ENCODE measurements at places on chromosomes 7 and 10. TPM values are rescaled to one million over a fixed set of nuclear protein-coding genes. Genes with fewer than 3 reads are reported as not detected.
A peak's percentile ranks its signal among the peaks of the same experiment; 100 is the strongest.

DNA sequence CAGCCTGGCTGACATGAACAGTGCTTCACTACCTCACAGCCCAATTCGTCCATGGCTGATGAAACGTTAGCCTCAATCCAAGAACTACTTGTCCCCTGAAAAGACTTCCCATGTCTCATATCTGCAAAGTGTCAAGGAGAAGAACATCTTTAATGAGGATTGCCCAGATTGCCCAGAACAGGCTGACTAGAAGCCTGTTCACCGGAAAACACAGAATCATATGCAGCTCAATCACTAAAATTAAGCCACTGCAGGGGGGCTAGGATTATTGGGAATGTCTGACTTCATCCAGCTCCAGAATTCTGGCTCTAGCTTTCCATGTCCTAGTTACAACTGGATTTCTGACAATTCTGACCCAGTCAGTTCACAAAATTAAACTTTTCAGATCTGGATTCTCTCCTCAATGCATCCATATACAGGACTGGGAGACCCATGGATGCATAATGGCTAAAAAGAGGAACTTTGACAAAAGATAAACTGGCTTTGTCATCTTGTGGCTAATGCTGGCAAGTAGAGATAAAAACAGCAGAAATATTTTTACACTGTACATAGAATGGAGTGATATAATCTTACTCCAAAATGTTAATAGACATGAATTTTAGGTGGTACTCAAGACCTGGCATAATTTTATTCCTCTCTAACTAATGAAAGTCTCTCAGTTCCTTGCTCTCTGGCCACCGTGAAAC is 467.0 kb upstream of the POT1 start:
- DNase-seq, result no peak

- DNase-seq, result no peak
These were observed 171.8 kb upstream of the SHH start for GRCh38 chr7:155984028-155984580.

- DNase-seq, result no peak
These were observed 14.2 kb downstream of the ZNF365 start for GRCh38 chr10:62388328-62388727.

- DNase-seq, result no peak
These were observed 84.4 kb upstream of the FGL2 start for GRCh38 chr7:77284005-77284404.

DNA sequence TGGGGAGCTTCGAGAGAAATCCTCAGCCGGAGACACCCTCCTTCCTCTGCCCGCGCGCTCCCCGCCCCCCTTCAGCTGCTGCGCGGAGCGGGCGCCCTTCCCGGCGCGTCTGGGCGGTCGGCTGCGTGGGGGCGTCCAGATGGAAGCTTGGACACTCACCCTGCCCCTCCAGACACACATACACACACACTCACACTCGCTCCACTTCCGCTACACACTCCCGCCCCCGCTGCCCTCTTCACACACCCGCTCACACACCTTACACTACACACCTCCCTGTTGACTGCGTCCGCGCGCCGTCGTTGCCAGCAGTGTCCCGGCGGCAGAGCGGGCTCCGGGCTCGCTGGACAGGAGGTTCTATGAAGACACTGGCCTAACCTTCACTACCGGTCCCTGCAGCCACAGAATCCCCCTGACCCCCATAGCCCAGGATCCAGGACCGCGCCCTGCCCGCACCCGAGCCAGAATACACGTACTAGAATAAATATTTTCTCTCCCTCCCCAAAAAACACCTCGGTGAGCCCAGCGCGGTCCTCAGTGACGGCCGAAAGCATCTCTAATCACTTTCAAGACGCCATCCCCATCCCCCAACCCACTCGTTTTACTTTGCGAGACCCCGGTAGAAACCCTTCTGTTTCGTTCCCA is 1.1 kb upstream of the EGR2 start:
- DNase-seq, result peak; percentile 45

GRCh38 chr10:4813023-4813422 is 13.0 kb upstream of the AKR1E2 start:
- DNase-seq, result no peak

DNA sequence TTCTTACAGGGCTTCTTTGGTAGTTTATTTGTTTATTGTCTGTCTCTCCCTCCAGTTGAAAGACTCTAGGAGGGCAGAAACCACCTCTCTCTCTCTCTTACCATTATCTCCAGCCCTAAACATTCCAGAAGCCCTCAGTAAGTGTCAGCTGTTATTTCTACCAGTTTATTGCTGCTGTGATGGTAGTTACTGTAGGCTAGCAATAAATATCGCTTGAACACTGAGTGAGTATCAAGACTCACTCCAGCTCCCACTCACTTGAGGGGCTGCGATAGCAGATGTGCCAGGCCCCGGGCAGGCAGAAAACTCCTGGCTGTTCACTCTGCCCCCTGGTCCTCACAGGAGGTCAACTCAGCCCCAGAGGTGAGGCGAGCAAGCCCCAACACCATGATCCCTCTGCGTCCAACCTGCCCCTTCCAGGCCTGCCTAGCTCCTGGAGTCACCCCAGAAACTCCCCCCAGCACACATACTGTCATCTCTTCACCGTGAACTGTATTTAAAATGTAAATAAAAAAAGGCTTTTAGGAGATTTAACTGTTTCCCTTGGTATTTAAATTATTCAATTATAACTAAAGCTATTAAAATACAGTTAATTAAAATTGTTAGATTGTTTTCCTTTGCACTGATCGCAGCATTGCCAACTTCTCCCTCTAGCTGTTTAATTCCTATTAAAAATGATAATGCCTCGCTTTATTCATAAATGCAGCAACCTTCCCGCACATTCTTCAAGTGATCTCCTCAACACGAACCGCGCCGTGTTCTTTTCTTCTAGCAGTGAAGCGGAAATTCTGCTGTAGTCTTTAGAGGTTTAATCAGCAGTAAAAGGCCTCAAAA is 321.1 kb upstream of the ZMIZ1 start:
- no peak for DNase-seq

Gene HHEX
- total RNA-seq, result not detected

Gene TRAPPC14
- 30.5 TPM for total RNA-seq

Gene TRPV5
- not detected for total RNA-seq

DNA sequence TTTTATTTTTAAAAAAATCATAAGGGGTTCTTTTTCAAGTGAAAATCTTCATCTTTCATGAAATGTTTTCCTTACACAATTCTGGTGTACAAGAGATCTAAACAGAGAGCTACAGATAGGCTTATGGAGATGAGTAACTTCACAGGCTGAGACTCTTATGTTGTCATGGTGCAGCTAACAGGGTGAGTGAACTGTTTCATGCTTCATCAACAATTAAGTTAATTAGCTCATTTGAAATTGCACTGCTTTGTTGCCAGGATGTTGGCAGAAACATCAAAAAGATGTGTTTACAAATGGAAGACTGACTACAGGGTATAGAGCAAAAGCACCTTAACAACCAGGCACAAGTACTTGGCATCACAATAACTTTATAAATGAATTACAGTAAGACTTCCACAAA is 230.8 kb downstream of the FOXP2 start:
- no peak for DNase-seq

Gene PKD1L1
- 0.18 TPM for total RNA-seq

DNA sequence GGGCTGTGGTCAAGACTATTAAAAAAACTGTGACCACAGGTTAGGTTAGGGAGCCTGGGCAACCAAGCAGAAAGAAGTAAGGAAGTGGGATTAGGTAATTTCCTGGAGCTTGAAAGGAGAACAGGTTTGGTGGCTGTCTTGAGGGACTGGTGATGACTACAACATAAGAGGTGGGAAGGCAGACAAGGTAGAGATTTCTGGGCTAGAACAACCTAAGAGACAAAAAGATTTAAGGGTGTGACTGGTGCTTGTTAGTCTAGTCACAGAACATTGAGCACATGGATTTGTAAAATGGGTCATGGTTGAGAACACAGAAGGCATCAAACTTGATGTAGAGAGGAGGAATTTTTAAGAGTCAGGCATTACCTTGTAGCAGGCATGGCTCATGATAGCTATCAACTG is 123.7 kb upstream of the ASAH2 start:
- DNase-seq, result no peak

GRCh38 chr7:132218876-132219275 is 357.4 kb downstream of the PLXNA4 start:
- no peak for DNase-seq

DNA sequence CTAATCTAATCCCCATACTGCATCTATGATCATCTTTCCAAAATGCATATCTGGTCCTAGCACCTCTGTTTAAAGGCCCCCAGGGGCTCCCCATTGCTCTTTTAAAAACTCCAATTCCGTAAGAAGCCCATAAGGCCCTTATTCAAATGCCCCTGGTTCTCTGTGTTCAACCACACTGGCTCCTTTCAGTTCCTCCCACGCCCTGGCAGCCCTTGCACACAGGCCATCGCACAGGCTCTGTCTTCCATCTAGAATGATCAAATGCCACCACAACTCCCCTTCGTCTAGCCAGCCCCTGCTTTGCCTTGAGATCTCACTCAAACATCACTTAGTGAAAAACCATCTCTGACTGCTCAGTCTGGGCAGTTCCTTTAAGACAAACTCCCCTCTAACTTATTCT is 112.9 kb upstream of the LYZL2 start:
- DNase-seq, result no peak

- no peak for DNase-seq
These were observed 80.6 kb downstream of the RGS10 start for GRCh38 chr10:119461923-119462322.

Gene GPNMB
- total RNA-seq, result 9.4 TPM

GRCh38 chr10:34346516-34347100 is 468.5 kb downstream of the PARD3 start:
- DNase-seq, result no peak

Gene SPDYE9
- not detected for total RNA-seq

DNA sequence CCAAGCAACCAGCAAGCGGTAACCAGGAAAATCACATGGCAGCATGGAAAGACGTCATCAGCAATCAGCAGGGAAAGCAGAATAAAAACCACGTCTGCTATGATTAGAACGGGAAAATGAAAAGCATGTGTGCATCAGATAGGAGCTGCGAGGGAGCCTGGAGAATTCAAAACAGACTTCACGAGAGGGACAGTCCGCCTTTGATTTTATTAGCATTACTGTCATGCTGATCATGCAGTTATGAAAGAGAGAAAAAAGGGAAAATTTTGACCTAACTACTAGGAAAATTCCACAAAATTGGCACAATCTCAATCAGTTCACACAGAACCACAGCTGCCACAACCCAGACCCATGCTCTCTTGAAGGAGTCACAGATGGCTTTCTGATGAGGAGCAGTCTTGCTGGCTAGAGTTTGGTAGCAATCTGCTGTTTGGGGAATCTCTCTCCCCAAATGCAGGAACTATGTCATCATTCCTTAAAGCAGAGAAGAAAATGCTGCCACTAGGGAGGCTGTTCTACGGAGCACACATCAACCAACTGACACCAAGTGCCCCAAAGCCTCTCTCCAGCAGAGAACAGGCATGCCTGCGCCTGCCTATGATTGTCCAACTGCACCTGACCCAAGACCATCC is 295.9 kb downstream of the TNS3 start:
- DNase-seq, result no peak

DNA sequence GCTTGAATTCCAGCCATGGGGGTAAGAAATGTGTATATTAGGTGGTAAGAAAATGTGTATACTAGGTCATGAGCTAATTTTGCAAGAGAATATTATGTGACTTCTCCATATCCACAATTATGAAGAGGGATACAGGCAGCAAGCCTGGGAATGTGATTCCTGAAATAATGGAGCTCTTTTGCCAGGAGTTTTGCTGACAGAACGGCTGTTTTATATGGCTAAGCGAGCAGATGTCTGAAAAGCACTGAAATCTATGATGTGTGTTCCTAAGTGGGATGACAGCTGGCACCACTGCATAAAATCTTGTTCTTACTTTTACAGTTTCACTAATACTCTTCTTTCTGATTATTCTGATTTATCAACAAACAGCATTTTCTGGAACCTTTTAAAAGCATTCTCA is 386.0 kb upstream of the HPS1 start:
- no peak for DNase-seq

Gene RBM20
- total RNA-seq, result 0.07 TPM

Gene PRR15
- total RNA-seq, result not detected

Gene PSD
- total RNA-seq, result 2.5 TPM

DNA sequence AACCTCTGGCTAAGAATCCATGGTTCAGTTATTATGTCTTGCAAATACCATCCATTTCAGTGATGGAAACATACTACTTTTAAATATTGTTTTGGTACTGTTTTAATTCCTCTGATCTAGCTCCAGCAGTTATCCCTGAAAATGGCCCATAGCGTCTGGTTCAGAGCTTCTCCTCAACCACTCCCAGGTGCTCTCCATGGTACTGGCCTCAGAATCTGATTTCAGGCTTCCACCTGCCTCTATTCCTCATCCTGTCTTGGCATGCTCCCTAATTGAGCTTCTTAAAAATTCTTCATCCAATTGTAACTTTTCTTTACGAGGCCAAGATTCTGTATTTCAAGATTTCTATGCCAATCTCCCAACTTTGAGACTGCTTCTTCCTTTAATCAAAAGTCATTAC is 236.3 kb downstream of the HTR7 start:
- no peak for DNase-seq

GRCh38 chr7:123844712-123845219 is at the start of gene HYAL4:
Gene HYAL4 (plus strand): TSS chr7:123845169. CDS start chr7:123868274, 23,105 bp downstream.
- no peak for DNase-seq

DNA sequence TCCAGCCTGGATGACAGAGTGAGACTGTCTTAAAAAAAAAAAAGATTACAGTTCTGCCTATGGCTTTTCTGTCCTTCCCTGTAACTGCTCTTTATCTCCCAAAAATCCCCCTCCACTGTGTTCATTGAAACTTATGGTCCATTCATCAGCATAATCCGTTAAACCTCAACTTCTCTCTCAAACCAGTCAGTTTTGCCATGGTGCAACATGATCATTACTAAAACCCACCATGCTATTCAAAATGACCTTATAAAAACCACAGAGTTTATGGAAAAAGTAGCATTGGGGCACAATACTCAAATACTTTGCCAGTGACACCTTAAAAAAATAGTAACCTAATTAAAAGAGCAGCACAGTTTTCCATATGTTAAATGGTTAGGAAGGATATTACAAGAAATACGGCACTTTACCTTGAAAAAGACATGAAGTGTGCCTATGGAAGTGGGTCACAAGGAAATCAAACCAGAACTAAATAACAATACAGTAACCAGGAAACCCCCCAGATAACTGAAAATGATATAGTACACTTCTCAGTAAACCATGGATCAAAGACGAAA is 74.0 kb upstream of the ST8SIA6 start:
- no peak for DNase-seq

Gene LMTK2
- total RNA-seq, result 16.0 TPM

DNA sequence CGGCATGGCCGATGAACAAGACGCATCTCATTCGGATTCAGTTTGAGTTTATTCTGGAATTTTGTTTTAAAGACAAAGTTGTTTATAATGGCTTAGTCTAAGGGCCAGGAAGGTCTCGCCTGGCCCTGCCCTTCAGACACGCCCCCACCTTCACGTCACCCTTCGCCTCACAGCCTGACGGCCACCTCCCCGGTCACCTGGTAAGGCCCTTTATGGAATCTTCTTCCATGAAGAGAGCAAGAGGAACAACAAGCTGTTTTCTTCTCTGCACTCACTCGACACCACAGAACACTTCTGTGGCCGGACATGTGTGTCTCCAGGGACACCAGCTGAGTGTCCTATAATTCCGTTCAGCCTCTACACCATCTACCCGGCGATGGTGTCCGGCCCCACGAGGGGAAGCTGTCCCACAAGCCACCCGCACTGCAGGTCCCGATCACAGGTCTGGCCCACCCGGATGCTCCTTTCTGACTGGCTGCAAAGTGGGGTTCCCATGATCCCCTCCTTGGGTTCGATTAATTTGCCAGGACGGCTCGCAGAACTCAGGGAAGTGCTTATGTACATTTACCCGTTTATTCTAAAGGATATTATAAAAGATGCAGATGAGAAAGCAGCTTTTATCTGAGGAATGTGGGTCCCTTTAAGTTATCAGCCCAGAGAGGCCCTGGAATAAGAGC is 17.4 kb upstream of the KNDC1 start:
- no peak for DNase-seq

- no peak for DNase-seq
These were observed 165.1 kb downstream of the TNS3 start for GRCh38 chr7:47416492-47417480.

Data from CD8-positive, alpha-beta memory T cell (primary cell).